ENCODE measurements at places on chromosomes 12 and 14. TPM values are rescaled to one million over a fixed set of nuclear protein-coding genes. Genes with fewer than 3 reads are reported as not detected.

DCP1B gene
- 30.5 TPM for polyA plus RNA-seq

FAM181A gene
- not detected for polyA plus RNA-seq

DNA sequence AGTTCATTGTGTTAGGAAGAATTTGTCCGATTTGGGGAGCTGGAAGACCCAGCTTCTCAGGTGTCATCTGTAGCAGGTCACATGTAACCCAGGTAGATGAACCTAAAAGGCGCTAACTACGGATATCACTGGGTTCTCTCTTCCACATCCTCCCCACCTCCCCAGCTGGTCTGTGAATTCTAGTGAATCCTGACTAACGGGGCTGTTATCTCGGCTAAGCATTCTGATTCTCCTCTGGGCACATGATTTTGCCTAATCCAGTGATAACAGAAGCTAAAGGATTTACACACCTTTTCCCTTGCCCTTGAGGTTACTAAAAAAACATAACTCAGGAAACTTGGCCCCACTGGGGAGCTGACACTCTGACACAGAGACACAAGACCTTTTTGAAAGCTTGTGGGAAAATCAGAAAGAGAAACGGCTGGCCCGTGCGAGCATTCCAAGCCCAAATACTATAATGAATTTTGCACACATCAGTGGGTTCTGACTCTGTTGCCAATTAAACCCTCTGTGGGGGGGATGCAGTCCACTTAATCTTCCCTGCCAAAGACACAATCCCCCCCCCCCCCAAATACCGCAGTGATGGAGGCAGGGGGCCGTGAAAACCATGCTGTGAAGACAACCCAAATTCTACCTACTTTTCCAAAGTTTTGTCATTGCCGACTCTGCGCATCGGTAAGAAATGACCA is 81.0 kb upstream of the FZD10 start:
- no peak for DNase-seq

DNA sequence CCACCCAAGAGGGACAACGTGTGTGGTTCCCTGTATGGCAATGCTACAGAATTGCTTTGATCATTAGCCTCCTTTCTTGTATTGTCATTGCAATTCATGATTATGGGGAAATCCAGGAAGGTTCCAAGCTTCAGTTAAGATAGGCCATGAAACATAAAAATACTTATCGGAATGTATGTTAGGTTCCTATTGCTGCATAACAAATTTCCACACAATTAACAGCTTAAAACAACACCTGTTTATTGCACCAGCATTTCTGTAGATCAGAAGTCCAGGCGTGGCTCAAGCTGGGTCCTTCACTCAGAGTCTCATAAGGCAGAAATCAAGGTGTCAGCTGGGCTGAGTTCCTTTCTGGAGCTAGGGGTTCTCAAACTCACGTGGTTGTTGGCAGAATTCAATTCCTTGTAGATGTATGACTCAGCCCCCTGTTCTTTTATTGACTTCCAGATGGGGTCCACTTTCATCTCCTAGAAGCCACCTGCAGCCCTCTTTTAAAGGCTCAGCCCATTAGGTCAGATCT is 365.6 kb upstream of the TMPO start:
- no peak for DNase-seq
